Activated T-helper 2 cell treated with anti-CD3 and anti-CD28 coated beads, Interferon-gamma antibody, Interleukin-2, Interleukin-4, amounts not matched to agents 10 μg/mL and 5 μg/mL and 100 μg/mL, durations not matched to agents 14 hours and 24 hours and 36 hours (primary cell): ENCODE measurements at places on chromosomes 16 and 17.

- H3K4me3 ChIP-seq = no peak overlapping the region
- DNase-seq = no peak
- H3K27ac ChIP-seq = no peak overlapping the region
- no peaks in the 10 kb centered on the region for H3K36me3 ChIP-seq
Measured at GRCh38 chr17:74032222-74032621, 171.3 kb upstream of the RPL38 start.

- peak overlapping the region; percentile 73 for H3K27ac ChIP-seq
- H3K4me1 ChIP-seq = peaks cover 20% of the 10 kb centered on the region
- H3K27me3 ChIP-seq = peaks cover 17% of the 10 kb centered on the region
- no peaks in the 10 kb centered on the region for H3K36me3 ChIP-seq
- H3K4me3 ChIP-seq = peak overlapping the region; percentile 67
Measured at GRCh38 chr17:7989781-7990655, 12.4 kb upstream of the GUCY2D start.

GRCh38 chr17:11928436-11928835, 68.8 kb downstream of the ZNF18 start:
- no peaks in the 10 kb centered on the region for H3K36me3 ChIP-seq
- H3K4me1 ChIP-seq = no peaks in the 10 kb centered on the region
- no peaks in the 10 kb centered on the region for H3K27me3 ChIP-seq
- no peak for DNase-seq
- H3K4me3 ChIP-seq = no peak overlapping the region

DNA sequence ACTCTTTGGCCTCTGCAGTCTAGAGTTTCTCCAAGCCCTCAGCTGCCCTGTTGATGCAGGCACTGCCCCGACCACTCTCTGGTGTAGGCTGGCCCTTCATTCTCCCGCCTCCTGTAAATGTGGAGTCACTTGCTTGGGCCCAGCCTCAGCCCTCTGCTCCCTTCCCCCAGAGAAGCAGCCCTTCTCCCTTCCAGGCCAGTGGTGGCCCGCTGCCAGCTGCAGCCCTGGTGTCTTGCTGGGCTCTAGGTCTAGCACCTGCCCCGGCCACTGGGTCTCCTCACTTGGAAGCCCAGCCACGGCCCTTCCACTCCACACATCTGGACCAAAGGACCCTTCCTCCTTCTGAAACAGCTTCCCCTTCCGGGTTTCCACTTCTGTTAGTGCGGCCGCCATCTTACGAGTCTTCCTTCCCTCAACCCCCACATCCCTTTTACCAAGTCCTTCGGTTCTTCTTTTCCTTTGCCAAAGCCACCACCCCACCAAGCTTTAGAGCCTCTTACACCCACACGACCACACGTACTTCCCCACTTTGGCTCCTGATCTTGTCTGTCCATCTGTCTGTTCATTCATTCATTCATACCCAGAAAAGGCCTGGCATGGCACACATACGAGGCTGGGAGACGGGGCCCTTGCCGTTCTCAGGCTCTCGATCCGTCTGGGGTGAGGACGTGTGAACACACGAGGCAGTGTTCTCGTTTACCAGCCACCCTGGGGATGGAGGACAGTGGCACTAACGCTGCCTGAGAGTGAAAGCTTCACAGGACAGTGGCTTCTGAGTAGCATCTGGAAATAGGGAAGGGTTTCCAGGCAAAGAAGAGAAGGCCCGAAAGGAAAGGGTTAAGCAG, 68.0 kb downstream of the ABR start:
- H3K27ac ChIP-seq = peak overlapping the region; percentile 42
- peaks cover 3% of the 10 kb centered on the region for H3K36me3 ChIP-seq
- H3K4me3 ChIP-seq = peak overlapping the region; percentile 49

- H3K4me1 ChIP-seq = no peaks in the 10 kb centered on the region
- no peak overlapping the region for H3K4me3 ChIP-seq
- H3K36me3 ChIP-seq = peaks cover 64% of the 10 kb centered on the region
- H3K27ac ChIP-seq = no peak overlapping the region
Measured at GRCh38 chr16:71930013-71930563, 34.8 kb downstream of the IST1 start.

GRCh38 chr17:66655861-66656260, 179.1 kb upstream of the CACNG5 start:
- H3K4me1 ChIP-seq = peaks cover 48% of the 10 kb centered on the region
- no peaks in the 10 kb centered on the region for H3K27me3 ChIP-seq
- H3K27ac ChIP-seq = peak overlapping the region; percentile 82
- peaks cover 88% of the 10 kb centered on the region for H3K36me3 ChIP-seq
- DNase-seq = no peak

DNA sequence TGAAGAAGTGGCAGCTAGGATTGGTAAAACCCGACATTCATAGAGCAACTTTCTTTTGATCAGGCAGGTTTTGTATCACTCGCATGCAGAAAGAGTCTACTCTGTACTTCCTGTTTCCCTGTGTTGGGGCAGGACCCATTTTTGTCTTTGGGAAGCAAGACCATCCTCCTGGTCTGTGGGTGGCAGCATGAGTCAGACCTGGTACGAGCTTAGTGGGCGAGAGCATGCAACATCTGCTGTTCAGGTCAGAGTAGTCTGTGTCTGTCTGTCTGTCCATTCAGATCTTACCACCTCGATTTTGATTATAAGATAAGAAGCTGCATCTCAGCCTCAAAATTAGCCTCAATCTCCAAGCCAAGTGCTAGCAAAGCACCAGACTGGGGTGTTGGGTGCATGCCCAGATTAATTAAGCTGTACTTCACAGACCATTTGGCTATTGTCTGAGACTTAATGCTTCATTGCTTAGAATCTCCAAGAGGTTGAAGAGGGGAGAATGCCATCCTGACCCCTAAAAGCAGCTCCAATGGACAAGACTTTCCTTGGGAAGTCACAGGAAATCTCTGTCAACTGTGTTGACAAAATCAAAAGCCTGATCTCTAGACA, 110.9 kb downstream of the XYLT1 start:
- H3K27ac ChIP-seq = peak overlapping the region; percentile 63
- no peaks in the 10 kb centered on the region for H3K27me3 ChIP-seq
- H3K4me3 ChIP-seq = peak overlapping the region; percentile 26
- DNase-seq = no peak
- peaks cover 38% of the 10 kb centered on the region for H3K36me3 ChIP-seq

DNA sequence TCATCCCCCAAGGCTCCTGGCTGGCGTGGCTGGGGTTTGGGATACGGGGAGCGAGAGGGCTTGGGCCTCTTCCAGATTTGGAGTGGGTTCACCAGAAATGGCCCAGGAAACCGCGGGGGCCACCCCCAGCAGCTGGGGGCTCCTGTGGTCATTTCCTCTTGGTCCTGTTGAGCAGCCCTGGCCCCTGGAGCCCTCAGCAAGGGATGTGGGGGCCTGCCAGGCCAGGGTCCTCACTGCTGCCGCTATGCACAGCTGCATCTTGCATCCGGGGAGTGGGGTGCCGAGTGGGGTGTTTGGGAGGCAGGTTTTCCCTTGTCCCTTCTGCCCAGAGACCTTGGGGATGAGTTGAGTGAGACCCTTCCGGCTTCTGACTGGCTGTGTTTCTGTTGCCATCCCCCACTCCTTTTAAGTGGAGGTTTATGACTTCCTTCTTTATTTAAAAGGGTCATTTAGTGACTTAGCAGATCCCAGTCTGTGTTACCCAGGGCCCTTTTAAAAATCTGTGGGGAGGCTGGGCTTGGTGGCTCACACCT, 319.8 kb downstream of the SEC14L1 start:
- H3K27ac ChIP-seq = peak overlapping the region; percentile 99
- H3K27me3 ChIP-seq = no peaks in the 10 kb centered on the region
- H3K36me3 ChIP-seq = peaks cover 62% of the 10 kb centered on the region
- peak overlapping the region; percentile 99 for H3K4me3 ChIP-seq
- peaks cover 63% of the 10 kb centered on the region for H3K4me1 ChIP-seq

DNA sequence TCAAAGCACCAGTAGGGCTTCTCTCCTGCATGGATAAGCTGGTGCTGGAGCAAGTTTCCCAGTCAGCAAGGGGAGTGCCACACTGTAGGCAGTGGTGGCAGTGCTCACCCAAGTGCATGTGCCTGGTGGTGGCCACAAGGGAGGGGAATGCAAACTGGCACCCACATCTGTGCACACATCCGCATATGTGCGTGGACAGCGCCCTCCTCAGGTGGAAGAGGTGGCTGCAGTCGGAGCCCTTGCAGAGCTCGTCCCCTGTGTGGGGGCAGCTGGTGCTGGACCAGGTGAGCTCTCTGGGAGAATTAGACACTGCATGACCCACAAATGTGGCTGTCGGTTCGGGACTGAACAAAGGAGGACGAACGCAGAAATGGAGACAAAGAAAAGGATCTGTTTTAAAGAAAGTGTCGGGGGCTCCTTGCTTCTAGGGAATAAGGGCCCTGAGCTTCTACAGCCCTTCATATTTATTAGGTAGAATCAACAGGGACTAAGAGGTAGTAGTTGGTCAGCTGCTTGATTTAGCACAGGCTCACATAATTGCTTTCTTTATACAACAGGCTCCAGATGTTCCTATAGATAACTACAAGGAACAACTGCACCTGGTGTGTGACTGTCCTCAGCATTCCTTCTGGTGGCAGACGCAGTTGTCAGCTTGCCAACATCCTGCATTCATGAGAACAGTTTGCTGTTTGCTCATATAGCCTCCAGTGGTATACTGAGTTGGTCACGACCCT, 5.3 kb upstream of the ZNF689 start:
- DNase-seq = peak; percentile 65
- H3K4me1 ChIP-seq = peaks cover 4% of the 10 kb centered on the region
- no peak overlapping the region for H3K27ac ChIP-seq

DNA sequence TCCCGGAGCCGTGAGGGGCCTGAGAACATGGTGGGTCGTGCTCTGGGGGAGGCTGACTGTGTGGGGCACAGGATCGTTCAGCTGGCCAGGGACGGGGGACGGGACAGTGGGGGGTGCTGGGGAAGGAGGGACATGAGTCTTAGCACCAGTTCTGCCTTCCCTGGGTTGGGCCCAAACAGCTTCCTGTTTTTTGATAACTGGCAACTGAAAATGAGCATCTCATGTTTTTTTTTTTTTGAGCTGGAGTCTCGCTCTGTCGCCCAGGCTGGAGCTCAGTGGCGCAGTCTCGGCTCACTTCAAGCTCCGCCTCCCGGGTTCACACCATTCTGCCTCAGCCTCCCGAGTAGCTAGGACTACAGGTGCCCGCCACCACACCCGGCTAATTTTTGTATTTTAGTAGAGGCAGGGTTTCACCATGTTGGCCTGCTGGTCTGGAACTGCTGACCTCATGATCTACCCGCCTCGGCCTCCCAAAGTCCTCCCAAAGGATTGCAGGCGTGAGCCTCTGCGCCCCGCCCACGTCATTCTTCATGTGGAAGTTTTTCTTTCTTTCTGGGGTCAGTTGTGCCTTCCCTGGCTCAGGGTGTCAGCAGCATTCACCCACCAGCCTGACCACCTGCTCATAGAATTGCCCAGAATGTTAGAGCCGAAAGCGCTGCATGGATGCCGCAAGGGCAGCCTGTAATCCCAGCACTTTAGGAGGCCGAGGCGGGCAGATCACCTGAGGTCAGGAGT, 6.4 kb downstream of the ASPSCR1 start:
- peaks cover 36% of the 10 kb centered on the region for H3K36me3 ChIP-seq
- no peak overlapping the region for H3K4me3 ChIP-seq
- peaks cover 13% of the 10 kb centered on the region for H3K4me1 ChIP-seq
- no peak overlapping the region for H3K27ac ChIP-seq

DNA sequence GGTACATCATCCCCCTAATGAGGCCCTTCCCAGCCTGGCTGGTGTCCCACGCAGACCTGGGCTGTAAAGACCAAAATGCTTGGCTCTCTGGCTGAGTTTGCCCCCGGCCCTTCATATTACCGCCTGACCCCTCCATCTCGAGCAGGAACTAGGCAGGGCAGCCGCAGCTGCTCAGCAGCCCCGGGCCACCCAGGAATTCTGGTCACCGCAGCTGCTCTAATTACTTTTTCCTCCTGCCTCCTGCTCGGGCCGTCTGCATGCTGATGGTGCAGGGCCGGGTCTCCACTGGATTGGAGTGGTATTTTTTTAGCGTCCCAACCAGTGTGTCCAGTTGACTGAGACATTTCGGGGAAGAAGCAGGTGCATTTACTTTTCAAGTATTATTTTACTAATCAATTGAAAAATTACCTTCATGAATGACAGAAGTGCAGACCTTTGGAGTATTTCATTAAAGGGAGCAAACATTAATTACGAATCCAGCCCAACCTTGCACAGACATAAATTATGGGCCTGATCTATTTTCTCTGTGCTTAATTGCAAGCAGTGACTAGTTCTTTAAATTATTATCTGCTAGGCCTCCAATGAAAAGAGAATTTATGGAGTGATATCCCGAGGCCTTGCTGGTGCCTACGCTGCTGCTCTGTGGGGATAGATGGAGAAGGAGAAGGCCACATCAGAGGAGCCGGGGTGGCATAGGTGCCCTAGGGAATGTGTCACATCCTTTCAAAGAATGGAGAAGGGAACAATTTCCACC, 176.2 kb downstream of the CYLD start:
- no peak overlapping the region for H3K4me3 ChIP-seq
- H3K36me3 ChIP-seq = no peaks in the 10 kb centered on the region
- no peaks in the 10 kb centered on the region for H3K4me1 ChIP-seq
- H3K27me3 ChIP-seq = peaks cover 2% of the 10 kb centered on the region

DNA sequence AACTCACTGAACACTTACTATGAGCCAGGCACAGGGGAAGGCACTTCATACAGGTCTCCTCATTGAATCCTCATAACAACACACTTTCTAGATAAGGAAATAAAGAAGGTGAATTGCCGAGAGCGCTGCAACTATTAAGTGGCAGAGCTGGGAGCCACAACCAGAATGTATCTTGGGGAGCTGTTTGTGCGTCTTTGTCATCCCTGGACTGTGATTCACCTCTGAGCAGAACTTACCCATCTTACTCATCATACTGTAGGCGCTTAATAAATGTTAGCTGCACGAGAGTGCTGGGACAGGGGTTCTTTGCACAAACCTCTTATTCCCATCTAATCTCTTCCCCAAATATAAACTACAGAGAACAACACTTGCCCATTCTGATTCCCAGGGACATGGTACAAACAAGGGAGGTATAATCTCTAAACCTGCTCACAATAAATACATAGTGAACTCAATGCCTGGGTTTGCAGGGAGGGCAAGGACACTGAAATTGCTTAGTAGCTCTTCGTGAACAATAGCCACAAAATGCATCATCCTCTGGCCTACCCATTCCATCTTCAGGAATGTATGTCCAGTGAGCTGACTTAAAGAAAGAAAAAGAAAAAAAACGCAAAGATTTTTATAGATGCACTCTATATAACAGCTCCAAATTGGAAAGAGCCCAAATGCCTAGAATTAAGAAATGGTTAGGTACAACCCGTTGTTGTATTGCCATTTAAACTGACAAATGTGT, 43.0 kb downstream of the MYO18A start:
- no peak for DNase-seq
- H3K4me1 ChIP-seq = peaks cover 65% of the 10 kb centered on the region
- peak overlapping the region; percentile 99 for H3K27ac ChIP-seq
- H3K27me3 ChIP-seq = no peaks in the 10 kb centered on the region

- no peak for DNase-seq
- no peak overlapping the region for H3K4me3 ChIP-seq
- peaks cover 20% of the 10 kb centered on the region for H3K4me1 ChIP-seq
- H3K36me3 ChIP-seq = no peaks in the 10 kb centered on the region
- H3K27ac ChIP-seq = peak overlapping the region; percentile 73
Measured at GRCh38 chr17:20063665-20064648, 54.8 kb downstream of the SPECC1 start.

GRCh38 chr16:85088570-85089199, 23.6 kb downstream of the CIBAR2 start:
- no peak for DNase-seq
- H3K36me3 ChIP-seq = no peaks in the 10 kb centered on the region
- no peak overlapping the region for H3K27ac ChIP-seq
- H3K4me1 ChIP-seq = peaks cover 2% of the 10 kb centered on the region

GRCh38 chr17:72336804-72337070, 215.9 kb downstream of the SOX9 start:
- DNase-seq = no peak
- no peaks in the 10 kb centered on the region for H3K27me3 ChIP-seq
- no peak overlapping the region for H3K27ac ChIP-seq
- no peaks in the 10 kb centered on the region for H3K36me3 ChIP-seq

GRCh38 chr17:57767561-57767960, 22.5 kb upstream of the CCDC182 start:
- no peaks in the 10 kb centered on the region for H3K4me1 ChIP-seq
- no peak overlapping the region for H3K4me3 ChIP-seq
